Stimulated activated CD4-positive, alpha-beta T cell treated with anti-CD3 and anti-CD28 coated beads, Interleukin-12 subunit alpha, Interleukin-12 subunit beta, amount 100 ng/mL, for 24 hours (primary cell): ENCODE measurements at places on chromosomes 12 and 14.

DNA sequence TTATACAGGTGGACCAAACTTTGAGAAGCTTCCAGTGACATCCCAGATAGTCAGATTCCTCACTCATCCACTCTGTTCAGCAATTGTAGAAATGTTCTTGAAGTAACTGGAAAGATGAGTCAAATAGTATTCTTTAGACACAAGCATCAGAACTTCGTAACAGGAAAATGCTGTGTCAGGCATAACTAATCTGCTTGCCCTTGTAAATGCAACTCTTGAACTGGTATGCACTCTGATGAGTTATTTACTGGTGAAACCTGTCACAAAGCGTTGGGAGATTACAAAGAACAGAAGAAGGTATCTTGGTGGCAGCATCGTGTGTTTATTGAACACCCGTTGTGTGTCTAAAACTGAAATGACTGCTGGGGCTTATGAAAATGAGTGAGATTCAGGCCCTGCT, 10.8 kb upstream of the DUSP6 start:
- DNase-seq: no peak

DNA sequence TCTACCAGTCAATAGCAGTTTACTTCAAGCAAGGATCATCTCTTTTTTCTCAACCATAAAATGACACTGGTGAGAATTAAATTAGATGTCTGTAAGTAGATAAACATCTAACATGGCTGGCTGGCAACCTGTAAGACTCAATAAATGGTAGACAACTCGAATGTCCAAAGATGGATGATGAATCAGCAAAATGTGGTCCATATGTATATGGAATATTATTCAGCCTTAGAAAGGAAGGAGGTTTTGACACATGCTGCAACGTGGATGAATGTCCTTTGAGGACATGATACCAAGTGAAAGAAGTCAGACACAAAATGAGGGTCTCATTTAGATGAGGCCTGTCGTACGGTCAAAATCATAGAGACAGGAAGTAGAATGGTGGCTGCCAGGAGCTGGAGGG, 46.2 kb downstream of the SPRING1 start:
- DNase-seq: no peak

DNA sequence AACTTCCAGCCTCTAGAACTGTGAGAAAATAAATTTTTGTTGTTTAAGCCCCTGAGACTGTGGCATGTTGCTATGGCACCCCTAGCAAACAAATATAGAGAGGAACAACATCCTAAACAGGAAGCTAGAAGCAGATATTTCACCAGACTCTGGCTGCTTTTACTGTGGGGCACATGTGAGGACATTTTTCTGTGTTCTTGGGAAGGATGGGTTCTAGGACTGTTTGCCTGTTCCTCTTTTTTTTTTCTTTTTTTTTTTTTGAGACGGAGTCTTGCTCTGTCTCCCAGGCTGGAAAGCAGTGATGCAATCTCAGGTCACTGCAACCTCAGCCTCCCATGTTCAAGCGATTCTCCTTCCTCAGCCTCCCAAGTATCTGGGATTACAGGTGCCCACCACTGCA, 4.2 kb upstream of the HRK start:
- no peak for DNase-seq

DNA sequence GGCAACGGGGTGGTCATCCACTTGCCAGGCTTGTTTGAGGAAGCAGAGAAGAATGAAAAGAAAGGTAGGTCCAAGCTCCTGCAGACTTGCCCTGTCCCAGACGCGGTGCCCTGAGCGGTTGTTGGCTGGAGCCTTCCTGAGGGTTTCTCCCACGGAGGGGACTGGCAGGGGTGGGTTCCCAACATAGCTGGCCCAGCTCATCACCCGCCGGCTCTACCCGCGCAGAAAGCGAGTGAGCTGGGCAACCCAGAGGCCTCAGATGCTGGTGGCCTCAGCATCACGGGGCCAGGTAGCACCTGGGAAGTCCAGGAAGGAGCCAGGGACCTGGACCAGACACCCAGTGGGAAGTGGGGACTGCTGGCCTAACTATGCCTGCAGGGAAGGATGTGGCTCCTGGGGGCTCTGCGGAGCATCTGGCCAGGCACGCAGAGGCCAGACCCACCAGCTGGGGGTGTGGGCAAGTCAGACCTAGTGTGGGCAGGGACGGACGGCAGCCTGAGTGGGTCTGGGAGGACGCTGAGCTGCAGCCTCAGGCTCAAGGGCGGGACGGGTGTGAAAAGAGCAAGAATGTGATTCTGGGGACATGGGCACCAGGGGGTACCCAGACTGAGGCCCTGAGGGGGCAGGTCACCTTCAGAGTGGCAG, 14.4 kb upstream of the SIVA1 start:
- DNase-seq: no peak

- no peak for DNase-seq
Observed at GRCh38 chr14:105150026-105150367, 18.6 kb downstream of the JAG2 start.

DNA sequence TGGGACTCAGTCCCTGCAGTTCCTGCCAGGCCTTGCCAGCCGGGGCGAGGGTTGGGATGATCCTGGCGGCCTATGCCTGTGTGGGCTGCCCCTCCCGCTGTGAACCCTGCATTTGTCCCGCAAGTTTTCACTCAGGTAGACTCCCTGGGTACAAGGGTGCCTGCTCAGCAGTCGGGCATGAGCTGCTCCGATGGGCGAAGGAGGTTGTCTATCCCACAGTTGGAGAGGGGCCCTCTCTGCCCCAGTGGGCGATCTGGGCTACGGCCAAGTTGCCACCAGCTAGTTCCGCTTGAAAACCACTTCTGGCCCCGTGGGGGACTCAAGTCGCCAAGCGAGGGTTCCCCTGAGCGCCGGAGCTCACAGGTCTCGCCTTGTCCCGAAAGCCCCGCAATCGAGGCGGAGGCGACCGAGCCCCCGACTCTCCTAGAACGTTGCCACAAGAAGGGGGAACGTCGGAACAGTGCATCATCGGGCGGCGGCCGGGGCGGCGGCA, 365 bp upstream of the TPI1 start:
- no peak for DNase-seq

GRCh38 chr12:51185171-51185717, 12.3 kb upstream of the TFCP2 start:
- DNase-seq: no peak

- DNase-seq: no peak
Observed at GRCh38 chr12:62689042-62689839, 222.6 kb downstream of the MON2 start.

- DNase-seq: no peak
Observed at GRCh38 chr12:102483466-102483865, 3.1 kb upstream of the IGF1 start.

- no peak for DNase-seq
Observed at GRCh38 chr12:87928031-87928430, 101.2 kb downstream of the C12orf50 start.

DNA sequence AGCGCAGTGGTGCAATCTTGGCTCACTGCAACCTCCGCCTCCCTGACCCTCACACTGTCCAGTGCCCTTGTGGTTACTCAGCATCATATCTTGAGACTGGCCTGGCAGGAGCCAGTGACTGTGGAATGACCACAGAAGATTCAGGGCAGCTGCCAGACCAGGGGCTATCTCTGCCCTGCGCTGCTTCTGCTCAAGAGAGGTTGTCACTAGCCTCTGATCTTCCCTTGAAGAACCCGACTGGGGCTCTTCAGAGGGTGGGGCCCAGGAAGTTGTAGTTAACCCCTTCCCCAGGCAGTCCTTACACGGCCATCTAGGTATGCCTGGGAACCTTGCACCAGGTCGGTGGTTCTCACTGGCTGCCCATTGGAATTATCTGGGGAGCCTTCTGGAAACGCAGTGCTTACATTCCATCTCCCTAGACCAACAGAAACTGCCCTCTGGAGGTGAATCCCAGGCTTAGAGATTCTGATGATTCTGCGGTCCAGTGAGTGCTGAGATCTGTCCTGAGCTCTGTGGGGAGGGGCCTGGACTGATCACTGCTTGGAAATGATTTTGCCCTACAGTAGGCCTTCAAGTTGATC, 41.4 kb downstream of the PLEKHG3 start:
- DNase-seq: no peak

DNA sequence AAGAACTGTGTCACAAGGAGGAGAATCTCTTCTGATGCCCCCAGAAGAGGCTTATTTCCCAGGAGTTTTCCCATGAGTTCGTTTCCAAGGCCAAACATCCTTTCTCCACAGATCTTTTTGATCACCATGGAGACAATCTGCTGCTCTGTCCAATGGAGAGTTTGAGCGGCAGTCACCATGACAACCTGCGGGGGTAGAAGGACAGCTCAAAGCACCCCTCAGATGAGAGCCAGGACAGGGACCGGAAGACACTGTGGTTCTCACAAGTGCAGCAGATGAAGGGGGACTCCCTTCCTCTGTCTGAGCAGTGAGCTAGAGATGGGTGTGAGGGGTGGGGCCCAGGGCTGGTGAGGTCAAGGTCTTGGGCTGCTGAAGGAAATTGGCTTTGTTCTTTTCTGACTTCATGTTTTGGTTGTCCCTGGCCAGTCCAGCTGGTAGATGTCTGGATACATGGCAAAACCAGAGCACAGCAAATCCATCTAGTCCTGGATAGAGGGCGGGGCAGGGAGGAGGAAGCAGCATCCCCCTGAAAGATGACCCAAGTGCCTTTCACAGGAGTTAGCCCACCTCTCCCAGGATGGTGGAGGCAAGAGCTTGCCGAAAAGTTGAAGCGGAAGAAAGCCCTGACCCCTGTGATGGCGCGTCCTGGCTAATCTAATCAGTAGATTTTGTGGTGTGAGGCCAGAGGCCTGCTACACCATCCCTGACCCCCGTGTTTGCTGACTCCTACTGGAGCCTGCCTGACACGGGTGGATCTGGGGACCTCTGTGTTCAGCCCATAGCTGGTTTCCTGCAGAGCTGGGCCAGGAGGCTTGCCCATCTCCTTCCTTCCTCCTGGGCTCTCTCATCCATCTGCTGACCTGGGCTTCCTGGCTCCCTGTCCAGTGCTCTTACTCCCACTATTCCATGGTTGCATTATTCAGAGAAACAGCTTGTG, 24.4 kb downstream of the DHRS2 start:
- DNase-seq: no peak

GRCh38 chr12:128914908-128915563, 61.8 kb downstream of the GLT1D1 start:
- DNase-seq: no peak

DNA sequence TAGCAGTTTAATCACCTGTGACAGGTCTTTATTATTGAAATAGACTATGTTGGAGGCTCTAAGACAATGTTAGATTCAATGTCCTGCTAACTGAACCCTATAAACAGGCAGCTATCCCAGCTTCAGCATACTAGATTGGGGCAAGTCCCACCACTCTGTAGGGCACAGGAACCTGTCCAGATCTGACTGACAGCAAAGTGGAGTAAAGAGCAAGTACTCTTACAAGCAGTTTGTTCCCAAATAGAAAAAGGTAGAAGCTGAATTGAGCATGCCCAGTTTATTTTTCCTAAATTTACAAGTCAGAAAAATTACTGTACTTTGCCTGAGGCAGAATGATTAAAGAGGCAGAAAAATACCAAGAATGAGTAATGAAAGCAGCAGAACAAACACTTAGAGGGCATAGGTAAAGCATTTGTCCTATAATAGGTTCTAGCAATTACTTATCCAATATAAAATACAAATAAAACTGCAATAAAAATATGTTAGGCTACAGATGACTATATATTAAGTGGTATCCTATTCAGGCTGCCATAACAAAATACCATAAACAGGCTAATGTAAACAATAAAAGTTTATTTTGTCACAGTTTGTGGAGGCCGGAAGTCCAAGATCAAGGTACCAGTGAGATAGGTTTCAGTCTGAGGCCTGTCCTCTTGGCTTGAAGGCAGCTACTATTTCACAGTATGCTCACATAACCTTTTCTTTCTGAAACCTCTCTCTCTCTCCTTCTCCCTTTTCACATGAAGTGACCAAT, 868.2 kb downstream of the C12orf50 start:
- DNase-seq: no peak

DNA sequence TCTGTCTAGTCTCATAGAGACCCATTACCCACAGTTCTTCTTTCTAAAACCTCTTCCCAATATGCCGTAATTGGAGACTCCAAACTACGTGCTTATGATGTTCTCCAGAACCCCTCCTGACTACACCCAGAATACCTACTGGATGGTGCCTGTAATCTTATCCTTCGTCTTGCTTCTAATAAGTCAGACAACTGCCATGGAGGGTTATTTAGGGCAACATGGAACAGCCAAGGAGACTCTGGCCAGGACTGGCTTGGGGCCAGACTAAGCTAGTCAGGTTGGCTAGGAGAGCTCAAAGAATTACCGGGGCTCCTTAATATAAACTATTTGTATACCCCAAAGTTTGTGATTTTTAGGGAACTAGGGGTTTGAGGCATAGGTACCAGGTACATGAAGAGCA, 6.8 kb downstream of the PFKM start:
- DNase-seq: no peak

DNA sequence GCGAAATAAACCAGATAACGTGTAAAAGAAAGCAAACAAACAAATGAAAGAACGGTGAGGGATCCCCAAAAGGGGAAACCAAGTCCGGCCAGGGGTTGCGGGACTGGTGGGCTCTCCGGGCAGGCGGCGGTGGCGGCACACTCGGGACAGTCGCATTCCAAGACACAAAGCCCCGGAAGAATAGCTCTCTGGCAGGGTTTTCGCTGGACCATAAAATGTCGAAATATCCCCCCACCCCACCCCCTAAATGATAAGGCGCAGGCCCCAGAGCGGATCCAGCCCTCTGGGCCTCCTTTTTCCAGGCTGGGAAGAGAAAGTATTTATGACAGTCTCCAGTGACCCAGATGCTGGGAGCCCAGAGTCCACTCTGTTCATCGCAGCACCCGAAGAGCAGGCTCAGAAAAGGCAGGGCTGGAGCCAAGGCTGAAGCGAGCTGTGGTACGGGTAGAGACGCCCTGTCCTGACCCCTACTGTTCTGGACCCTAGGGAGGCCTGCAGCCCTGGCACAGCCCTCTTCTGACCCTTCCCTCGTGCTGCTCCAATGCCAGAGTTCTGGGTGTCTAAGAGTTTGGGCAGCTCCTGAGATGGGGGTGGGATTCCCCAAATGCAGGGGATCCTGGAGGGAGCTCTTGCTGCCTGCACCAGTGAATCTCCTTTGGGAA, 2.1 kb upstream of the HOXC8 start:
- DNase-seq: no peak
